ENCODE measurements at places on chromosomes 12 and 14. TPM values are rescaled to one million over a fixed set of nuclear protein-coding genes. Genes with fewer than 3 reads are reported as not detected.

- H3K27me3 ChIP-seq = no peaks in the 10 kb centered on the region
- H3K27ac ChIP-seq = peak overlapping the region; percentile 87
- no peak for DNase-seq
- peak overlapping the region; percentile 87 for H3K4me3 ChIP-seq
- no peaks in the 10 kb centered on the region for H3K36me3 ChIP-seq
- peaks cover 42% of the 10 kb centered on the region for H3K4me1 ChIP-seq
Observed at GRCh38 chr12:45216230-45216982, 511 bp downstream of the ANO6 start.

- H3K4me1 ChIP-seq = no peaks in the 10 kb centered on the region
- no peak overlapping the region for H3K27ac ChIP-seq
- H3K27me3 ChIP-seq = no peaks in the 10 kb centered on the region
- no peak for DNase-seq
- no peaks in the 10 kb centered on the region for H3K36me3 ChIP-seq
Observed at GRCh38 chr14:93733231-93733630, 55.1 kb downstream of the PRIMA1 start.

DNA sequence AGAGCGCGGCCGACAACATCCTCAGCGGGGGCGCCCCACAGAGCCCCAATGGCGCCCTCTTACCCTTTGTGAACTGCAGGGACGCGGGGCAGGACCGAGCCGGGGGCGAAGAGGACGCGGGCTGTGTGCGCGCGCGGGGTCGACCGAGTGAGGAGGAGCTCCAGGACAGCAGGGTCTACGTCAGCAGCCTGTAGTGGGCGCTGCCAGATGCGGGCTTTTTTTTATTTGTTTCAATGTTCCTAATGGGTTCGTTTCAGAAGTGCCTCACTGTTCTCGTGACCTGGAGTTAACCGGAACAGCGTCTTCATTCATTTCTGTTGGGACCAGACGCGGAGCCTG is 103.8 kb upstream of the FKBP4 start:
- H3K4me1 ChIP-seq = no peaks in the 10 kb centered on the region
- H3K27me3 ChIP-seq = peaks cover 36% of the 10 kb centered on the region
- H3K4me3 ChIP-seq = peak overlapping the region; percentile 19
- no peak for DNase-seq
- no peak overlapping the region for H3K27ac ChIP-seq

- H3K36me3 ChIP-seq = peaks cover 7% of the 10 kb centered on the region
- H3K27ac ChIP-seq = no peak overlapping the region
- H3K27me3 ChIP-seq = no peaks in the 10 kb centered on the region
- H3K4me3 ChIP-seq = no peak overlapping the region
Observed at GRCh38 chr12:93407054-93407962, 29.6 kb downstream of the NUDT4 start.

- no peaks in the 10 kb centered on the region for H3K27me3 ChIP-seq
- H3K36me3 ChIP-seq = no peaks in the 10 kb centered on the region
- no peak for DNase-seq
- no peak overlapping the region for H3K27ac ChIP-seq
- no peak overlapping the region for H3K4me3 ChIP-seq
- no peaks in the 10 kb centered on the region for H3K4me1 ChIP-seq
Observed at GRCh38 chr12:117606024-117606423, 244.6 kb upstream of the NOS1 start.

- no peaks in the 10 kb centered on the region for H3K36me3 ChIP-seq
- H3K27ac ChIP-seq = no peak overlapping the region
- H3K4me3 ChIP-seq = no peak overlapping the region
Observed at GRCh38 chr12:5244513-5244972, 187.4 kb upstream of the NTF3 start.

- H3K4me3 ChIP-seq = no peak overlapping the region
- DNase-seq = no peak
- no peaks in the 10 kb centered on the region for H3K27me3 ChIP-seq
- H3K36me3 ChIP-seq = no peaks in the 10 kb centered on the region
- H3K4me1 ChIP-seq = no peaks in the 10 kb centered on the region
- no peak overlapping the region for H3K27ac ChIP-seq
Observed at GRCh38 chr14:30582376-30582775, 23.4 kb downstream of the G2E3 start.

DNA sequence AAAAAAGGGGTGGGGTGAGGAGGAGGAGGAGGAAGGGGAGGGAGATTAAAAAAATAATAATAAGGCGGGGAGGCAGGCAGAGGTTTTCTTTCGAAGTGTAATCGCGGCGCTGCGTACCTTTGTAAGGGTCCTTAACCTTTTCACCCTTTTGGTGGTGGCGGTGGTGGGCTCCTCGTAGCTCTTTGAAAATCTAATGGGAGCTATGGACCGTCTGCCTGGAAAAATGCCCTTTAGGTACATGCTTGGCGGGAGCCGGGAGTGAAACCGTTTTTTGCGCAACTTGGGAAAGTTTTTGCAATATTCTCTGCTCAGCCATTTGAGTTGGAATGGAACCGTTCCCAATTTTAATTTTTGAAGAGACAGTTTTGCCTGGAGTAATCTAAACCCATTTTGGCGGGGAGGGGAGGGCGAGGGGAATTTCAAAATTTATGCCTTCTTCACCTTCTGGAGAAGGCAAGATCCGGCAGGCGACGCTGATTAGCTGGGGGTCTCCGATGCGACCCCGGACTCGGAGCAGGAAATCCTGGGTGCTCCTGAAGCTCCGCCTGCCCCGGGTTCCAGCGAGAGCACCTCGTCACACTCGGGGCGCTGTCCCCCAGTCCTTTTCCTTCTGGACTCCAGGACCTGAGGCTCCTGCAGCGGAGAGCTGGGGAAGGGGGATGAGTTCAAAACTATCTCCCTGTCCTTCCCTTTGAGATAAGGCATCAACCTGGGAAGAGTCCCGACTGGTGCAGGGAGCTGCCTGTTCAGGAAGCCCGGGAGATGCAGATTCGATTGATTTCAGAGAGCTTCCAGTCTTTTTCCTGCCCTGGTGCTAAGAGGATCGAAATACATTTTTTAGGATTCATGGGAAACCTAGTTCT is 74.6 kb upstream of the TBX5 start:
- no peak overlapping the region for H3K27ac ChIP-seq
- peaks cover 42% of the 10 kb centered on the region for H3K27me3 ChIP-seq
- no peak for DNase-seq
- peak overlapping the region; percentile 26 for H3K4me3 ChIP-seq

DNA sequence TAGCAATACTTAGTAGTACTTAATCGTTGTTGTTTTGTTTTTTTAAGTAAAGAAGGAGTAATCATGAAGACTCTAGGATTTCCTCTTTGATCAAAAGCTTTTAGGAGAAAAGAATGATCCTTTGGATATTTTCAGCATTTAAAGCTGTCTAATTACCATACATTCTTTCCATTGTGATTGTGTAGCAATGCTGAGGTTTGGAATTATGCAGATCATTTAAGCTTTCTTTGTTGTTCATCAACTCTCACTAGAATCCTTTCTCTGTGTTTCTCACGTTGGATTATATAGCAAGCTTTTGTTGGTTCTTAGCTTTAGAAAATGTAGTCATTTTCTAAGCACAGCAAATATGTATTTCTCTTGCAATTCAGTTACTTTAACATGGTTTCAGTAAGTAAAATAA is 25.8 kb downstream of the CCDC91 start:
- H3K36me3 ChIP-seq = no peaks in the 10 kb centered on the region
- no peaks in the 10 kb centered on the region for H3K27me3 ChIP-seq
- DNase-seq = no peak
- no peak overlapping the region for H3K4me3 ChIP-seq
- H3K27ac ChIP-seq = no peak overlapping the region
- H3K4me1 ChIP-seq = no peaks in the 10 kb centered on the region

- H3K27me3 ChIP-seq = no peaks in the 10 kb centered on the region
- no peak overlapping the region for H3K27ac ChIP-seq
- H3K4me1 ChIP-seq = no peaks in the 10 kb centered on the region
- H3K36me3 ChIP-seq = peaks cover 12% of the 10 kb centered on the region
- no peak overlapping the region for H3K4me3 ChIP-seq
Observed at GRCh38 chr14:75091251-75091650, 21.8 kb downstream of the ZC2HC1C start.

DNA sequence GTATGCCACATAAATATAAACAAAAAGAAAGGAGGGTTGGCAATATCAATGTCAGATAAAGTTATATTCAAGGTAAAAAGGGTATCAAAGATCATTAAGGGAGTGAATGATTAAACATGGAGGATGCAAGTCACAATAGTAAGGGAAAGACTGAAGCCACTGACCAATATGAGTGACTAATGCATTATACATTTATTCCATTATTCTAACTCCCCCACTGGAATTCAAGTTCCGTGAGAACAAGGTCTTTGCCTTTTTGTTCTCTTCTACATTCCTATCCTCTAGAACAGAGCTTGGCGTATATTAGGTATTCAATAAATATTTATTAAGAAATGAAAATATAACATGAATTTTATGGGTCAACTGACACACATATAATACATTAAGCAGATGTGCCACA is 30.7 kb downstream of the MAP4K5 start:
- DNase-seq = peak; percentile 23
- peaks cover 2% of the 10 kb centered on the region for H3K36me3 ChIP-seq
- peak overlapping the region; percentile 66 for H3K27ac ChIP-seq
- peaks cover 25% of the 10 kb centered on the region for H3K4me1 ChIP-seq

DNA sequence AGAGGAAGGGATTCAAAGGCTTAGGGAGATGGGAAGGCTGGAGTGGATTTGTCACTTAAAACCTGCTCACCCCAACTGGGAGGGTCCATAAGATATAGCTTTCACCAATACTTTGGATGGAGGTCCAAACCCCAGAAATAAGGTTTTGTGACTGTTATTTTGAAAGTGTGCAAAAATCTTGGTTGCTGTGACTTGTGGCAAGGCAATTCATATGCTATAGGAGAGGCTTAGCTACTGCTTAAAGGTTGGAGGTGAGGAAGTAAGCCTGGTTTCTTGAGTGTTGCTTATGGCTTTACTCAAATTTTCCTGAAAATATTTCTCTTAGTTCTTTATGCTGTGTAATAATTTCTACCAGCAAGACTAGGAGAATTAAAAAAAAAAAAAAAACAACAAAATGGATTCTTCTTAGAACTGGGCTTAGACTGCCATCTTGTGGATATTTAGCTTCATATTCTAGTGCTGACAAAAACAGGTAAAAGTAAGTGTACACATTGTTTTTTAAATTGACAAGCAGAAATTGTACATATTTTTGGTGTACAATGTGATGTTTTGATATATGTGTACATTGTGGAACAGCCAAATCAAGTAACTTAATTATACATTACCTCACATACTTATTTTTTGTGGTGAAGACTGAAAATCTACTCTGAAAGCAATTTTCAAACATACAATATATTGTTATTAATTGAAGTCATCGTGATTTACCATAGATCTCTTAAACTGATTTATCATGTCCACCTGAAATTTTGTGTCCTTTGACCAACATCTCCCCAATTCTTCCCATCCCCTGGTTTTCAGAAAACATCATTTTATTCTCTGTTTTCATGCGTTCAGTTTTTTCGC is 23.0 kb downstream of the PDE6H start:
- peak; percentile 23 for DNase-seq
- no peaks in the 10 kb centered on the region for H3K36me3 ChIP-seq
- H3K27ac ChIP-seq = no peak overlapping the region
- no peak overlapping the region for H3K4me3 ChIP-seq
- no peaks in the 10 kb centered on the region for H3K27me3 ChIP-seq

- no peaks in the 10 kb centered on the region for H3K4me1 ChIP-seq
- H3K4me3 ChIP-seq = no peak overlapping the region
- H3K27me3 ChIP-seq = no peaks in the 10 kb centered on the region
- H3K36me3 ChIP-seq = no peaks in the 10 kb centered on the region
- DNase-seq = no peak
- no peak overlapping the region for H3K27ac ChIP-seq
Observed at GRCh38 chr14:80981156-80981555, 25.7 kb downstream of the TSHR start.

GRCh38 chr12:68633614-68634558 is 23.2 kb downstream of the RAP1B start:
- peaks cover 3% of the 10 kb centered on the region for H3K36me3 ChIP-seq
- no peak for DNase-seq
- peaks cover 16% of the 10 kb centered on the region for H3K4me1 ChIP-seq

- H3K4me3 ChIP-seq = no peak overlapping the region
- H3K4me1 ChIP-seq = peaks cover 17% of the 10 kb centered on the region
- no peaks in the 10 kb centered on the region for H3K27me3 ChIP-seq
Observed at GRCh38 chr12:77938301-77938700, 107.6 kb downstream of the NAV3 start.

DNA sequence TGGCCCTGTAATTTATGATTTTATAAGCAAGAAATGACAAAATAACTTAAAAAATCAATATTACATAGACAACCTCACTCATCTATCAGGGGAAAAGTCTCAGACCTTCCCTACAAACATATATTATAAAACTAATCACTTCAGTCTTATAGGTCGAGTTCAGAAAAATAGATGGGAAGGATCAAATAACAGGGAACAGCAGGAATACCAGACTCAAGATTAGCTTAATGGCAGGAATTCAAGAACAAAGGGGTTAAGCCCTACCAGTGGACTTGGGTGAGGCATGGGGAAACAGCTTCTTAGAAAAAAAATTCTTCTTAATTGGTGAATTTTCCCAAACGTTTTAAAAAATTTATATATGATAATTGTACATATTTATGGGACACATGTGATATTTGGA is 51.6 kb upstream of the CRY1 start:
- DNase-seq = no peak
- H3K27ac ChIP-seq = no peak overlapping the region
- H3K27me3 ChIP-seq = no peaks in the 10 kb centered on the region
- no peaks in the 10 kb centered on the region for H3K4me1 ChIP-seq
- H3K4me3 ChIP-seq = no peak overlapping the region

DNA sequence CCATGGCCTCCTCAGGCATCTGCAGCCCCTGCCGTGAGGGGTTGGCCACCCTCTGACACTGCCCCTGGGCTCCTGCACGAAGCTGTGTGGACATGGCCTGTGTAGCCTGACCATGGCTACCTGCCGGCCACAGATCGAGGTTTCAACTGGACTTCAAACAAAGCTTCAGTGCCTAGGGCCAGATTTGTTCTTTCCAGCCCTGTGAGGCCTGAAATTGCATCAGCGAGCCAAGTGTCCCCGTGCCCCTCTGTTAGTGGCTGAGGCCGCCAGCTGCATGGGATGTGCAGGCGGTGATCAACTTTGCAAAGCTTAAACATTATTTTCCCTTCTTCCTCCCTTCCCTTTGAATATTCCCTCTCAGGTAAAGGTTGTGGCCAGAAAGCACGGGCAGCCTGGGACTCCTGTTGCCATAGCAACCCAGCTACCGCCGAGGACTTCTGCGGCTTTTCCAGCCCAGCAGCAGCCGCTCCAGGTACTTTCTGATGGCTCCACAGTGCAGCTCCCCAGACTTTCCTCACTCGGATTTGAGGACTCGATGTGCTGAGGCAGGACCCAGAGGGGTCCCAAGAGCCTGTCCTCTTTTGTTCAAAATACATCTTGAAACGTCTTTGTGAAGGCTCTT is 35.8 kb downstream of the DDX51 start:
- DNase-seq = no peak
- H3K36me3 ChIP-seq = peaks cover 9% of the 10 kb centered on the region
- no peak overlapping the region for H3K4me3 ChIP-seq
- H3K4me1 ChIP-seq = no peaks in the 10 kb centered on the region

Gene IRAK3
- 0.17 TPM for polyA plus RNA-seq

Gene NEUROD4
- polyA plus RNA-seq = not detected

Gene FZD10
- 0.55 TPM for polyA plus RNA-seq

Gene CELA1
- polyA plus RNA-seq = not detected

Gene TMEM229B
- polyA plus RNA-seq = 1.5 TPM

Gene FBXW8
- 5.2 TPM for polyA plus RNA-seq

Gene PRIMA1
- not detected for polyA plus RNA-seq

Gene AQP2
- not detected for polyA plus RNA-seq

Gene BCL2L2
- polyA plus RNA-seq = 45.7 TPM
